ENCODE measurements at places on chromosomes 3 and 15. TPM values are rescaled to one million over a fixed set of nuclear protein-coding genes. Genes with fewer than 3 reads are reported as not detected.

Gene PODXL2
- total RNA-seq, result 7.7 TPM

Gene RAD51
- total RNA-seq, result 1.4 TPM

Gene PTPRG
- 166 TPM for total RNA-seq

Gene GNB4
- 43.7 TPM for total RNA-seq

Gene GOLGA8T
- not detected for total RNA-seq

Gene ZBTB11
- total RNA-seq, result 28.0 TPM

Gene ZIC1
- not detected for total RNA-seq

Gene KIF15
- 1.8 TPM for total RNA-seq

Gene FRMD4B
- total RNA-seq, result 109 TPM

Gene KCNAB1
- total RNA-seq, result 20.2 TPM

Gene THPO
- total RNA-seq, result not detected

Gene HYAL1
- total RNA-seq, result 13.8 TPM

Gene C3orf70
- 2.1 TPM for total RNA-seq

Gene LINGO1
- total RNA-seq, result 1.1 TPM

Gene MLF1
- total RNA-seq, result 17.8 TPM

Gene EIF1B
- 21.0 TPM for total RNA-seq

Gene RARRES1
- total RNA-seq, result 37.5 TPM

Gene GOLGA8H
- total RNA-seq, result 3.1 TPM

Gene CCDC39
- total RNA-seq, result 0.27 TPM

Gene CPN2
- total RNA-seq, result not detected

Gene SLC28A1
- total RNA-seq, result not detected

Gene SNX22
- 241 TPM for total RNA-seq

Gene NRG4
- not detected for total RNA-seq

Gene CNTN4
- total RNA-seq, result 112 TPM

Gene TM6SF1
- total RNA-seq, result 14.0 TPM

Gene SAMMSON
- total RNA-seq, result 0.59 TPM

Gene XPC
- total RNA-seq, result 69.3 TPM

Gene AGTR1
- total RNA-seq, result 28.2 TPM

Gene POTEB
- not detected for total RNA-seq

Gene NMNAT3
- 10.3 TPM for total RNA-seq

Gene CCDC191
- total RNA-seq, result 17.3 TPM

Gene RBP2
- not detected for total RNA-seq

Gene TNIK
- 29.7 TPM for total RNA-seq

Gene TM4SF4
- total RNA-seq, result not detected

Gene ZNF660
- 2.8 TPM for total RNA-seq

Gene RPP14
- total RNA-seq, result 19.9 TPM

Gene NPTN
- total RNA-seq, result 86.7 TPM

Gene FAM81A
- total RNA-seq, result 2.5 TPM

Gene CILP
- 3.1 TPM for total RNA-seq

Gene ATP13A4
- 348 TPM for total RNA-seq

Gene LSG1
- total RNA-seq, result 52.4 TPM

Gene TMCO5A
- total RNA-seq, result not detected

Gene SMCO1
- total RNA-seq, result not detected

Gene LRRC31
- total RNA-seq, result not detected

Gene OSTN
- not detected for total RNA-seq

Gene MUC20
- total RNA-seq, result 12.9 TPM

Gene ANKUB1
- not detected for total RNA-seq

Gene RBM6
- 126 TPM for total RNA-seq

Gene CX3CR1
- 1.9 TPM for total RNA-seq

Measured in thyroid gland (tissue), 4 donors.